Prostate gland (tissue), 2 donors: ENCODE measurements at places on chromosomes 1 and 21. TPM values are rescaled to one million over a fixed set of nuclear protein-coding genes. Genes with fewer than 3 reads are reported as not detected.

CNIH3 gene
- 7.2 TPM for total RNA-seq

AXDND1 gene
- total RNA-seq, result not detected

KCNK1 gene
- 4.0 TPM for total RNA-seq

KCNQ4 gene
- total RNA-seq, result 3.1 TPM

COL6A2 gene
- 474 TPM for total RNA-seq

RIPPLY3 gene
- 0.34 TPM for total RNA-seq

FCRL2 gene
- not detected for total RNA-seq

ZNF683 gene
- not detected for total RNA-seq

ZNF697 gene
- total RNA-seq, result 17.4 TPM

DNA sequence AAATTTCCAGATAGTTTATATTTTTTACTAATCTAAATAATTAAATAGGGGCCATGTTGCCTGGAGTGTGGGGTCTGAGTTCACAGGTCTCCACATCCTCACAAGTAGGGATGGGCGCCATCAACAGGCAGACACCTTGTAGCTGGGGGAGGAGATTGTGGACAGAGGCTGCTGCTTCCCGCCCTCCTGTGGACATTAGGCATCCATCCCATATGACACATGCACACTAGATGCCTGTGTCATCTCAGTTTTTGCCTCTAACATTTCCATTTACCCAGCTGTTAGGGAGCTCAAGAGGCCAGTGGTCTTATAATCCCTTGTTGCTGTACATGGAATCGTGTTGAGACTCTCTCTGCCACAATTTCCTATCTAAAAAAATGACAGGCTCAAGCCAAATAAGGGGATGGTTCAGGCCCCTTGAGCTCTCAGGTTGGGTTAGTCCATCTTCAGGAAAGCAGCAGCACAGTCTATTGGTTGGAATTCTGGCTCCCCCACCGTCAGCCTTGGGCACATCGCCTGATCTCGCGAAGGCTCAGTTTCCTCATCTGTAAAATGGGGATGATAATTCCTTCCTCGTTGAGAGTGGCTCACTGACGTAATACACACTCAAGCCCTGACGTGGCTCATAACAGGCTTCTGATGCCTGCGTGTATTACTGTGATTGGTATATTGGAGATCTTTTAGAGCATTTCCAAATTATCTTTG, 13.6 kb downstream of the LHX4 start:
- DNase-seq, result no peak
- H3K27me3 ChIP-seq, result peaks cover 3% of the 10 kb centered on the region
- no peak overlapping the region for H3K27ac ChIP-seq
- no peak overlapping the region for H3K4me3 ChIP-seq

DNA sequence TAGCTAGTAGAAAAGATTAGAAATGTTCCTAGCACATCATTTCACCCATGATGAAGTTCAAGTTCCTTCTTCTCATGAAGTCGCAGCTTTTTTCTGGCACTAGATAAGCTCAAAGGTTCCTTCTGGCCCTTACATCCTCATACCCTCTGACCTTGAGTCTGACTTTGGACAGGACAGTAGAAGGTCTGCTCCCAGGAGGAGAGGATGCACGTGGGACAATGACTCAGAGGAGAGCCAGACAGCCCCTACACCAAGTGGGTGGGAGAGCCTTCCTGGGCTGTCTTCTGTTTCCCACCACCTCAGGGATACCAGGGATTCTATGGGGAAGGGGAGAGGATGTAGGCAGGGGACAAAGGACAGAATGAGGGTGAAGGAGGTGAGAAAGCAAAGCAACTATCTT, 86.0 kb downstream of the HHIPL2 start:
- H3K27me3 ChIP-seq, result no peaks in the 10 kb centered on the region
- no peak overlapping the region for H3K27ac ChIP-seq
- H3K36me3 ChIP-seq, result no peaks in the 10 kb centered on the region
- DNase-seq, result no peak

GRCh38 chr1:13540866-13541265, 27.1 kb upstream of the LRRC38 start:
- H3K4me1 ChIP-seq, result no peaks in the 10 kb centered on the region
- no peaks in the 10 kb centered on the region for H3K27me3 ChIP-seq
- DNase-seq, result peak; percentile 40

GRCh38 chr21:42113926-42114409, 42.9 kb downstream of the UMODL1 start:
- H3K36me3 ChIP-seq, result no peaks in the 10 kb centered on the region
- peak; percentile 53 for DNase-seq
- H3K27me3 ChIP-seq, result no peaks in the 10 kb centered on the region
- no peak overlapping the region for H3K4me3 ChIP-seq

DNA sequence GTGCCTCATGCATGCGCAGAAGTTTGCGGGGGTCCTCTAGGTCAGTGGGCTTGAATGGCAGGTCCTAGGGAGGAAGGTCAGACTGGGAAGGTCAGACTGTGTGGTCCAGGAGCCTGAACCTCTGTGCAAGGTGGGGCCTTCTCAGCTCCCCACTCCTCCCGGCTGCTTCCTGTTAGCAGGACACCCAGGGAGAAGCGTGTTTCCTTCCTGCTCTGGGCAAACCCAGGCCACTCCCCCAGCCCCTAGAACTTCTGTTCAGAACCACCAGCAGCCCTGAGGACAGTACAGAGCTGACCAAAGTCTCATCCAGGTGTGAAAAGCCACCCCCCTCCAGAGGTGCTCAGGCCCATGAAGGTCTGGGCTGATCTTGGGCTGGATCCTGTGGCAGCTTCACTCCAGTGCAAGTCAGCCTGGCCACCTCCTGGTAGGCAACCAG, 29.9 kb downstream of the NAV1 start:
- no peak for DNase-seq
- H3K4me1 ChIP-seq, result peaks cover 2% of the 10 kb centered on the region
- H3K36me3 ChIP-seq, result no peaks in the 10 kb centered on the region
- H3K27me3 ChIP-seq, result no peaks in the 10 kb centered on the region
- H3K4me3 ChIP-seq, result no peak overlapping the region

DNA sequence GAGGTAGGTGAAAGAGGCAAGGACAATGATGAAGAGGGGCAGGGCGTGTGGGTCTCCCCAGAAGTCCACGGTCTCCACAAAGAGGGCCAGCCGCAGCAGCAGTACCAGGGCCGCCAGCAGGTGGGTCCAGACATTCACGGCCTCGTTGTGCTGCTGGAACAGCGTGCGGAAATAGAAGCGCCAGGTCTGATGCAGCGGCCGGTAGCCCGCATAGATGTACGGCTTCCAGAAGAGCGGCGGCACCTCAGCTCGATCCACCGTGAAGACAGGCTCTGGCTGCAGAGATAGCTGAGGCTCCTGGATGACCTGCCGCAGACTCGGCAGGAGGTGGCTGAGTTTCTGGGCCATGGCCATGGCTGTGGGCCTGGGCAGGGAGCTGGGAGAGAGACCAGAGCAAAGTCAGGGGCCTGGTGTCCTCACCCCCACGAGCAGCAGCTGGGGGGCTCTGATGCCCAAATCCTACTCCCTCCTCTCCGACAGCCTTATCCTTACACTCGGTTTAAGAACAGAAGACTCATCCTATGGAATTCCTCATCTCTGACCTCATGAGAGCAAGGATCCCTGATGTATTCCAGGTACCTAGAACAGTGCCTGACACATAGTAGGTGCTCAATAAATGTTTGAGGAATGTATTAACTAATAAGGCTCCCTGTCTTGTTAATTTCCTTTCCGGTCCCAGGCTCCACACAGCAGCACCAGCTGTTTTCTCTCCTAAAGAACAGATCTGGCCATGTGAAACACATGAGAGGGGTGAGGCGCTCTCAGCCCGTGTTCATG, 4.4 kb upstream of the AUNIP start:
- H3K27ac ChIP-seq, result no peak overlapping the region
- no peaks in the 10 kb centered on the region for H3K36me3 ChIP-seq
- peaks cover 6% of the 10 kb centered on the region for H3K4me1 ChIP-seq
- H3K27me3 ChIP-seq, result no peaks in the 10 kb centered on the region
- DNase-seq, result no peak
- no peak overlapping the region for H3K4me3 ChIP-seq

DNA sequence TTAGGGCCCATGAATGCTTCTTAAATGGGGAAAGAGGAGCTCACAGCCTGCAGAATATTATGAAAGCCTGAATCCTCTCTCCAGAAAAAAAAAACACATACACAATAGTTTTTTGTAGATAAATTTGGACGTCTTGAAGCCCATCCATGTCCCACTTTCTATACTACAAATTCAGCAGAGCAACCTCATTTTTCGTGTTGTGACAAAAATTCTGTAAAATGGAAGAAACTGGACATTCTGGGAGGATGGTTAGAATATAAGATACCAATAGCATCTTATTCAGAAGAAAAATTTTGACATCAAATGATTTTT, 102.1 kb downstream of the ZNF281 start:
- no peaks in the 10 kb centered on the region for H3K27me3 ChIP-seq
- no peaks in the 10 kb centered on the region for H3K36me3 ChIP-seq
- no peak overlapping the region for H3K27ac ChIP-seq
- no peaks in the 10 kb centered on the region for H3K4me1 ChIP-seq
- no peak overlapping the region for H3K4me3 ChIP-seq

GRCh38 chr21:39663742-39664492, 51.2 kb downstream of the B3GALT5 start:
- H3K27me3 ChIP-seq, result peaks cover 4% of the 10 kb centered on the region
- H3K27ac ChIP-seq, result no peak overlapping the region

DNA sequence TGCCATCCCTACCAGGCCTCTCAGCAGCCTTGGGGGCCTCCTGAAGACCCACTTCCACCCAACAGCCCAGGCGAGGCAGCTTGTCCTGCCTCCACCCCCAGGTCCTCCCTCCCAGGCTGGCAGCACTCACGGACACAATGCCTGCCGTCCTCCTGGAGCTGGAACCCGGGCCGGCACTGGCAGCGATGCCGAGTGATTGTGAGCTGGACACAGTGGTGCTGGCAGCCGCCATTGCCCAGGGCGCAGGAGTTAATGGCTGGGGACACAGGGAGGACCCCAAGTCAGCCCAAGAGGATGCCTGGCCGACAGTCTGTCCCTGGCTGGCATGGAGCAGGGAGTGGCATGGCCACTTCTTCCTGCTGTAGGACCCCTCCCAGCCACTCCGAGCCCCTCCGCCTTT, 60.8 kb downstream of the ARHGEF16 start:
- no peaks in the 10 kb centered on the region for H3K27me3 ChIP-seq
- no peak overlapping the region for H3K27ac ChIP-seq
- H3K4me3 ChIP-seq, result no peak overlapping the region
- DNase-seq, result no peak

GRCh38 chr1:42420911-42421585, 34.8 kb downstream of the ZMYND12 start:
- no peaks in the 10 kb centered on the region for H3K4me1 ChIP-seq
- H3K4me3 ChIP-seq, result no peak overlapping the region
- H3K27me3 ChIP-seq, result no peaks in the 10 kb centered on the region
- H3K27ac ChIP-seq, result no peak overlapping the region
- H3K36me3 ChIP-seq, result no peaks in the 10 kb centered on the region

DNA sequence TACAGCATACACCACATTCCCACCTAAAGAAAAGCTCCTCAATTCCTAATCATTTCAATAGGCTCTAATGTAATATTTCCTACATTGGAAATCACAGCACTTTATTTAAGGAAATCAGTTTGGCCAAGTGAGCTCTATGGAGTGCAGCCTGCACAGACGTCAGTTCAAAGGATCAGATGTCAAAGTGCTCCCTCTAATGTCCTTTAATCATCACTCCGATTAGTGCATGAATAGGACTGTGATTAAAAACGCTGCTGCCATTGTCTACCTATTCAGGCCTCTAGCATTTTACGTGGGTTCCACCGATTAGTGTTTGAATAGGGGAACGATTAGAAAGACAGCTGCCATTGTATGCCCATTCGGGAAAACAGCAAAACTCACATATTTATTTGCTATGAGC, 50.2 kb downstream of the DPYD start:
- DNase-seq, result no peak
- H3K36me3 ChIP-seq, result no peaks in the 10 kb centered on the region
- no peak overlapping the region for H3K4me3 ChIP-seq
- no peaks in the 10 kb centered on the region for H3K27me3 ChIP-seq
- no peak overlapping the region for H3K27ac ChIP-seq

GRCh38 chr1:112625696-112626095, 6.1 kb downstream of the CAPZA1 start:
- no peak for DNase-seq
- H3K4me3 ChIP-seq, result no peak overlapping the region
- H3K4me1 ChIP-seq, result peaks cover 5% of the 10 kb centered on the region
- H3K36me3 ChIP-seq, result no peaks in the 10 kb centered on the region

GRCh38 chr21:14814991-14815390, 249.8 kb downstream of the NRIP1 start:
- H3K4me1 ChIP-seq, result no peaks in the 10 kb centered on the region
- no peak overlapping the region for H3K4me3 ChIP-seq
- H3K36me3 ChIP-seq, result no peaks in the 10 kb centered on the region
- no peak overlapping the region for H3K27ac ChIP-seq
- H3K27me3 ChIP-seq, result no peaks in the 10 kb centered on the region

GRCh38 chr1:36248250-36248894, 24.1 kb downstream of the THRAP3 start:
- peaks cover 23% of the 10 kb centered on the region for H3K4me1 ChIP-seq
- peak; percentile 58 for DNase-seq
- H3K27me3 ChIP-seq, result no peaks in the 10 kb centered on the region
- peak overlapping the region; percentile 67 for H3K27ac ChIP-seq
- no peaks in the 10 kb centered on the region for H3K36me3 ChIP-seq
- no peak overlapping the region for H3K4me3 ChIP-seq

- H3K4me3 ChIP-seq, result no peak overlapping the region
- no peak for DNase-seq
- H3K4me1 ChIP-seq, result no peaks in the 10 kb centered on the region
Measured at GRCh38 chr1:46948629-46949416, 7.5 kb upstream of the CYP4A11 start.
